ENCODE measurements at places on chromosomes 7 and 10.
A peak's percentile ranks its signal among the peaks of the same experiment; 100 is the strongest.

- DNase-seq = no peak
Measured at GRCh38 chr7:85041605-85042216, 145.1 kb downstream of the SEMA3D start.

DNA sequence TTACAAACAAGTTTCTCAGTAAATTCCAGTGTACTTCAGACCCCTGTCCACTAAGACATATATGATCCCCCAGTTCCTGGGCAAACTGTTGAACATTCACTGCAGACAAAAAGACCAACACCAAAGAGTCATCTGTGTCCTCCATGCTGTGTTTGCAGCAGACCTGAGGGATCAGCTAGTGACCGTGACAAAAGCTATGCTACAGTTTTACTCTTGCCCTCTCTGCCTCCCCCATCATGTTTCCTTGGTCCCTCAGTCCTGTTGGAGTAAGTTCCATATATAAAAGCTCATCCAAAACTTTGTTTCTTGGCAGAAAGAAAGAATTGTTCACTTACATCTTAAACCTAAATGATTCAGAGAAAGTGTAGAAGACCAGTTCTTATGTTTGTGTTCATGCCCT lies 56.1 kb downstream of the PODXL start:
- no peak for DNase-seq

- DNase-seq = no peak
Measured at GRCh38 chr10:52665821-52666220, 106.8 kb downstream of the MBL2 start.

GRCh38 chr7:50227726-50228125 lies 76.8 kb upstream of the IKZF1 start:
- DNase-seq = peak; percentile 57

DNA sequence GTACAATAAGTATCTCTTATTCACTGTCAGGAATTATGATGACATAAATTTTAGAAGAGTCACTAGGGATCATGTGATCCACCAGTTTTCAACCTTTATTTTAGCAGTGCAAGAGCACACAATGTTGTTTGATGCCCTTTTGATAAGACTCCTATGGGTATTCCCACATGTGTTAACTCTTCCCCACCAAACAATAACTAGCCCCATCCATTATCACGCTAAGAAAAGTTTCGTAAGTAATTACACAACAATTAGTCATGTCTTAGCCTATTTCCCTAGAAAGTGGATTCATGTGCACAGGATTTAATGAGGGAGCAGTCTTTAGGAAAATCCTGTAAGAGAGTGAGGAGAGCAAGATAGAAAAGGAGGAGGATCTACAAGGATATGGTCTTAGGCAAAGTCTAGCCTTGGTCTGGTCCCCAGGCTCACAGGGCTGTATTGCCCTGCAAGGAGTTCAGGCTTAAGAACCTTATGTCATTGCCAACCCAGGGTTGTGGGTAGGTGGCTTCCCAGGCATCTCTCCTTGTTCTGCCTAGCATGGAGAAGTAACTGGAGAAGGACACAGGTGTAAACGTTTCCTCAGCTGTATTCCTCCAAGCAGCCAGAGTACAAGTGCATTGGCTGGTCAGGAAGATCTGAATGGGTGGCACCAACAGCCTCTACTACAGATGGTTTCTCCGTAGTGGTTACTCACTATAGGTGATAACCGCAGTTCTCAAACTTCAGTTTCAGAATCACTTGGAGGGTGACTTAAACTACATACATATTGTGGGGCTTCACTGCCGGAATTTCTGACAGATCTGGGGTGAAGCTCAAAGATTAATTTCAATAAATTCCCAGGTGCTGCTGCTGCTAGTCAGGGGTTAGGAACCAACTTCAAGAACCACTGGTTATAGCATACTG lies 574.5 kb downstream of the SUGCT start:
- DNase-seq = no peak

DNA sequence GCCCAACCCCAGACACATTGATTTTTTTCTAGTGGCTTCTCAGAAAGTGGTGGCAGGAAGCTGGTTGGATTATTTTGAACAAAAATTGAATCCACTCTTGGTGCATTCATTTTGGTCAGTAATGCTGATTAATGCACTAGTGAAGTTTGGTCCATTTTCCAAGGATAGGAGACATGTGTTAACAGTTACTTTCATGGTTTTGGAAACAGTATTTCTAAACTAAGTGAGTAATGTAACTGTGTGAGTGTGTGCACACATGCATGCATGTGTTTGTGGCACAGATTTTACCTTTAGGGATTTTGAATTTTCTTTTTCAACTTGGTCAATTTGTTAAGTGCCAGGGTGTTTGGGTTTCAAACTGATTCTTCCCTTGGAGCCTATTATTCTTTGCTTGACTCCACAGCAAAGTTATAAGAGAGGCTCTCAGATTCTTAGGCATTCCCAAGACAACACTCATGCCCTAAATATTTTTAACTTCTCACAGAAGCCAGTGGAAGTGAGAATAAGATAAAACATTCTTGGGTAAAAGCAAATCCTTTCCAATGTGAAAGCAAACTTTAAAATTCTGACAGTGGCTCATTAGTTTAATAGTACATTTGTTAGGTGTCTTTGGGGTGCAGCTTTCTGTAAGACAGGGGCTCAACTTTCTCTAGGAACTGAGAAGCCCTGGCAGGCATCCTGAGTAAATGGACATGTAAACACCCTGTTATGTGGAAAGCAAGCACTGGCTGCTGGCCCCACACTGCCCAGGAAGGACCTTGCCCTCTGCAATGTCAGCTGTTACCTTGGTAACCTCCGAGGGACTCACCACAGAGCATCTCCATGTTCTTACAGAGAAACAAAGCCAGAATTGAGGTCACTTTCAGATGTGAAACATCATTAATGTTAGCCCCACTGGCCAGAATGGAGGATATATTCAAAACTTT lies 68.4 kb downstream of the ASAH2B start:
- no peak for DNase-seq

- DNase-seq = no peak
Measured at GRCh38 chr10:126931544-126931943, 26.3 kb downstream of the DOCK1 start.

DNA sequence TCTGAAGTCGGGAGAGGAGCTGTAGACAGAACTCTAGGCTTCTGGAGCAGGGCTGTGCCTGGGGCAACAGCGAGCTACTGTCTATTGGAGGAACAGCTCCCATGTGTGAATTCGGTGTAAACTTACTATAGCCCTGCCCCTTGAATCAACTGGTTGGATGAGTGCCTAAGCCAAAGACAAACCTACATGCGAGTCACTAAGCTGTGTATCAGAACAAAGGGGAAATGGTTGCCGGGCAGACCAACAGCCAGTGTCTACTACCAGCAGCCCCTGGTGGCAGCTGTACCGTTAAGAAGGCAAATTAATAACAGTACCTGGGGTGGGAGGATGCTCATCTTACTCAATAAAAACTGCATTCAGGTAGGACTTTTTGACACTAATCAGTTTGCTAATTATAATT lies 343.6 kb downstream of the ACTR3B start:
- DNase-seq = no peak

GRCh38 chr7:97818066-97818663 lies 54.0 kb downstream of the ASNS start:
- DNase-seq = no peak

DNA sequence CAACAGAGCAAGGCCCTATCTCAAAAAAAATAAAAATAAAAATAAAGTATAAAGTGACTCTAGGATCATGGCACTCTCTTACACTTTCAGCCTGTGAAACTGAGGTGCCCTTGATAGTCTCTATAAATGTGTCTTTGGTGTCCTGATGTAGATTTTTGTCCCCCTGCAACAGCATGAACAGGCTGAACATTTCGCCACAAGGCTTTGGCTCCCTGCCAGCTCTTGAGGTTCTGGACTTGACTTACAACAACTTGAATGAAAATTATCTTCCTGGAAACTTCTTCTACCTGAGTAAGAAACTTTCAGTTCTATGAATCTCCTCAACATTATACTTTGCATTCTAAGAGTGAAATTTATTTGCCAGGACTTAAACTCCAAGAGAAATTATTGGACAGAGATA lies 48.1 kb upstream of the BMS1 start:
- no peak for DNase-seq

GRCh38 chr7:1412322-1413261 lies 46.7 kb downstream of the MICALL2 start:
- peak; percentile 93 for DNase-seq

- DNase-seq = no peak
Measured at GRCh38 chr10:129793479-129793878, 170.6 kb downstream of the EBF3 start.

GRCh38 chr7:38675494-38676106 lies 44.4 kb upstream of the AMPH start:
- DNase-seq = no peak

DNA sequence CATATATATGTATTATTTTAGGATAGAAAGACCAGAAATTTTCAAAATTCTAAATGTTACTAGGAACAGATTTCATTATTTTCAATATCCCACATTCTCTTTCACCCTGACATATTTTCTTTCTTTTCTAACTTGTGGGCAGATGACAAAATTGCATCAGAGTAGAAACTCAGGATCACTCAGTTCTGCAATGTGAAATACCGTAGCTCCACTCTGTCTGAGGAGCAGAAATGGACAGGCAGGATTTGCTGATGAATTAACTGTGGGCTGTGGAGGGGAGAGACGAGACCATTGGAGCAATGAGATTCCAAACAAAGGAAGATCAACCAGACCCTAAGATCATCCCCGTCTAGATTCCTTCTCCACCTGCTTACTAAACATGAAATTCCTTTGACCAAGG lies 37.0 kb upstream of the SVOPL start:
- no peak for DNase-seq

DNA sequence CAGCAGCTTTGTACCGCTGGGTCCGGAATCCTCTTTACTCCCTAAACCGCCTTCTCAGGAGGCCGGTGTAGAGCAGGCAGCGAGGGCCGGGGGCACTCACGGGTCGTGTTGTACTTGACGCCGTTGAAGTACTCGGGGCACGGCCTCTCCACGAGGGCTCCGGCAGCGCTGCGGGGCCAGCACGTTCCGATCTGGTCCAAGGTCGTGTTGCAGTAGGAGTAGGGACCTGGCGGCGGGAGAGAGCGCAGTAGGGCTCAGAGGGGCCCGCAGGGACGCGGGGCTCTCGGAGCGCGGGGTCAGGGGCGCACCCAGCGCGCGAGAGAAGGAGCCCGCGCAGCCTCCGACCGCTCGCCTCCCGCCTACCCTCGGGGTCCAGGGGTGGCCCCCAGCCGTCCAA lies 443 bp downstream of the CRHR2 start:
- no peak for DNase-seq

DNA sequence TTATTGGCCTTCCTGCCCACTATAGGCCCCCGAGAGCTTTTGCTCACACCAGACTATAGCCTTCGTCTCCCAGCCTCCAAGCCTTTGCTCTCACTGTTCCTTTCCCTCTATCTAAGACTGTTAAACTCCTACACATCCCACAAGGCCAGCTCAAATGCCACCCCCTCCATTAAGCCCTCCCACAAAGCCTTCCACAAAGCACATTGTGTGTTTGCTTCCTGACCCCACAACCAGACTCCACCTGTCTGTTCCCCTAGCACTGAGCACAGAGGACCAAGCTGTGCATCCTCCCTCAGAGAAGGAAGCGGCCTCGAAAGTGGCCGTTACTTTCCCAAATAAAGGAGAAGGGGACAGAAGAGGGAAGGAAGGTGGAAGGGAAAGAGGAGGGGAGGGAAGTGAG lies 1.3 kb downstream of the LOXL4 start:
- no peak for DNase-seq

DNA sequence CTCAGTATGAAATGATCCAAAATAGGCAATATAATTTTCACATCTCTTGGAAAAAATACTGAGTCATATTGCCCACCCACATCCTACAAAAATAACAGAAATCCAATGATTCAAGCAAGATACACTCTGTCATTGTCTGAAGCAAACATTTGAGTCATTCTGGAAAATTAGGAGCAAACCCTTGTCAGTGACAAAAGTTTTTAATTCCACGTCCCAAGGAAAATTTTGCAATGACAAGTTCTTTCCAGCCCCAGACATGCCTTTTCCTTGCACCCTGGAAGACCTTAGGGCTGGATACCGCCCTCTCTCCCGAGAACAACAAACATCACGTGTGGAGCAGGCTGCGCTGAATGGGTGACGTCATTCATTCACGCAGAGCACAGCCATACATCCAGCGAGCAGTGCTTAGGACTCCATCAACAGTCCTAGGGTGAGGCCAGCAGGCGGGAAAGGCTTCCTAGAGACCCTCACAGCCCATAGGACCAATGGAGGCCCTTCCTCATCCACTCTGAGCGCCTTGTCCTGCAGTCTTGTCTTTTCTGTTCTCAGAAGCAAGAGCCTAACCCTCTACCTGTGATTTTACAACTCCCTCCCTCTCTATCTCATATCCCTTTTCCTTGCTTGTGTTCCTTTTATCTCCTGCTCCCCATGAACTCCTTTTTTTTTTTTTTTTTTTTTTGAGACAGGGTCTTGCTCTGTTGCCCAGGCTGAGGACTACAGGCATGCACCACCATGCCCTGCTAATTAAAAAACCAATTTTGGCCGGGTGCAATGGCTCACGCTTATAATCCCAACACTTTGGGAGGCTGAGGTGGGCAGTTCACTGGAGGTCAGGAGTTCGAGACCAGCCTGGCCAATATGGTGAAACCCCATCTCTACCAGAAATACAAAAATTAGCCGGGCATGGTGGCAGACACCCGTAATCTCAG lies 23.5 kb upstream of the KDM7A start:
- DNase-seq = no peak

GRCh38 chr10:121183236-121183635 lies 332.1 kb downstream of the WDR11 start:
- DNase-seq = no peak

DNA sequence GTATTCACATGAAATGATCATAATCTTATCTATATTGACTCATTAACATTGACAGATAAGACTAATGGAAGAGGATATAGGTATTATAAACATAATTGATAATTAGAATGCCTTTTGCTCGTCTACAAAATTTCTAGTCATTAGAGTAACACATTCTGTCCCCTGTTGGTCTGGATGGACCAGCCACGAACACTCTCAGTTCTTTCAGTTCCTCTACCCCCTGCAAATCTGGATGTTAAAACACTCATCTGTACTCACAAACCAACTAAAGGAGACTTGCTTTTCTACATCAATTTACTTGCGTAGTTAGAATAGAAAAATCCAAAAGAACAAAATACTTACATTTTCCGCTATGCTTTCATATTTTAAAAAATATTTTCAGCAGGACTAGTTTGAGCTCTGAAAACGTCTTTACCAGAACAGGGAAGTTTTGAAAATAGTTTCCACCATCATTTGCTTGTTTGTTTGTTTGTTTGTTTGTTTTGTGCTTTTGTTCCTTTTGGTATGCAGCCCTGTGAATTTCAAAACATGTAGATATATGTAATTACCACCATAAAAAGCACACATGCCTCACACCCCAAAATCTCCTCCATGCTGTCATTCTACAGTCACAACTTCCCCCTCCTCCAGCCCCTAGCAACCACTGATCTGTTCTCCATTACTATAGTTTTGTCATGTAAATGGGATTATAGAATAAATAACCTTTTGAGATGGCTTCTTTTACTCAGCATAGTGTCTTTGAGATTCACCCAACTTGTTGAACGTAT lies 103.8 kb downstream of the FZD1 start:
- DNase-seq = no peak

- no peak for DNase-seq
Measured at GRCh38 chr10:10256860-10257259, 760.8 kb upstream of the CELF2 start.

Data from T-helper 2 cell (primary cell).